ENCODE measurements at places on chromosomes 11 and 22.

- no peak for DNase-seq
These were observed 45.3 kb upstream of the WNT11 start for GRCh38 chr11:76251576-76251975.

- DNase-seq: no peak
These were observed 466.9 kb downstream of the BRD1 start for GRCh38 chr22:49360746-49361145.

DNA sequence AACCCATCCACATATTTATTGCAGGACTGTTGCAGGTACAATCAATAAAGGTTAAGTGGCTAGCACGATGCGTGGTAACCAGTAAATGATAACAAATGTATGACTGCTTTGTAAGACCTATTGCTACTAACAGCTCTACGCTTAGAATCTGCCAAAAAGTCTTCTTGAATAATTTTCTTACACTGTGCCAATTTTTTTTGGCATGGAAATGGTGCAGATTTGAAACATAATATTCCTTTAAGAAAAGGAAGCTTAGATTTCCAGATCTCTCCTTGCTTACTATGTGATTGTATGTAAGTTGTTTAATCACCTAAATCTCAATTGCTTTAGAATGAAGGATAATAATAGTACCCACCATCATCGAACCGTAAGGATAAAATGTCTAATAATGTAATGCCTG, 192.0 kb downstream of the LRRC4C start:
- DNase-seq: no peak

- peak; percentile 10 for DNase-seq
These were observed 825 bp downstream of the FBXO3 start for GRCh38 chr11:33773404-33773986.

GRCh38 chr22:48536541-48537342, 1290.9 kb downstream of the BRD1 start:
- no peak for DNase-seq

GRCh38 chr11:12668166-12668565, 6.1 kb upstream of the TEAD1 start:
- no peak for DNase-seq

GRCh38 chr11:95764267-95764898, 25.2 kb downstream of the FAM76B start:
- no peak for DNase-seq

DNA sequence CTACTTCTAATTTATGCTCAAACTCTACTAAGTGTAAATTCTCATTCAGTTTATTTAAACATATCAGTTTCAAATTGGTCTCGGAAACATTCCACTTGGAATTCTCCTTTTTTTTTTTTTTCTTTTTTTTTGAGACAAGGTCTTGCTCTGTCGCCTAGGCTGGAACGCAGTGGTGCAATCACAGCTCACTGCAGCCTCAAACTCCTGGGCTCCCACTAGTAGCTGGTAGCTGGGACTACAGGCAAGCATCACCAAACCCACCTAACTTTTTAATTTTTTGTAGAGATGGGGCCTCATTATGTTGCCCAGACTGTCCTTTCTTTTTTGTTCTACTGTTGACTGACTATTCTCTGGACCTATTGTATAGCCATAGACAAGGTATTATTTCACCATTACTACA, 33.3 kb upstream of the CCDC81 start:
- DNase-seq: no peak

GRCh38 chr11:118921929-118922744, 3.6 kb downstream of the BCL9L start:
- DNase-seq: no peak

GRCh38 chr11:129319201-129319600, 56.4 kb upstream of the BARX2 start:
- DNase-seq: no peak

- DNase-seq: no peak
These were observed 541.2 kb upstream of the API5 start for GRCh38 chr11:42770444-42771065.

DNA sequence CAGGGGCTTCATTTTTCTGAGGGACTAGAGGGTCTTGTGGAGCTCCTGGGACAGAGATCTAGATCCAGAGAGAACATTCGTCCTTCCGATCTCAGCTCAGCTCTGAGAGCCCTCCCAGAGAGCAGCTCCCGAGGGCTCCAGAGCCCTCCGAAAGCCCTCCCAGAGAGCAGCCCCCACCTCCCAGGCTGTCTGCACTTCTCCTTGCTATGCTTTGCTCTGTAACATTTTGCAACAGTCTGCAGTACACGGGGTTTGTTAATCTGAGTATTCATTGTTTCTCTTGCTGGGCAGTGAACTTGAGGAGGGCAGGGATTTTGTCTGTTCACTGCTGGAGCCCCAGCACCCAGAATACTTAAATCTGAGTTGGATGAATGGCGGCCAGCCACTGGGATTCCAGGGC, 2.6 kb downstream of the GGA1 start:
- DNase-seq: no peak

- no peak for DNase-seq
These were observed 57.2 kb downstream of the PPFIA1 start for GRCh38 chr11:70327717-70328116.

DNA sequence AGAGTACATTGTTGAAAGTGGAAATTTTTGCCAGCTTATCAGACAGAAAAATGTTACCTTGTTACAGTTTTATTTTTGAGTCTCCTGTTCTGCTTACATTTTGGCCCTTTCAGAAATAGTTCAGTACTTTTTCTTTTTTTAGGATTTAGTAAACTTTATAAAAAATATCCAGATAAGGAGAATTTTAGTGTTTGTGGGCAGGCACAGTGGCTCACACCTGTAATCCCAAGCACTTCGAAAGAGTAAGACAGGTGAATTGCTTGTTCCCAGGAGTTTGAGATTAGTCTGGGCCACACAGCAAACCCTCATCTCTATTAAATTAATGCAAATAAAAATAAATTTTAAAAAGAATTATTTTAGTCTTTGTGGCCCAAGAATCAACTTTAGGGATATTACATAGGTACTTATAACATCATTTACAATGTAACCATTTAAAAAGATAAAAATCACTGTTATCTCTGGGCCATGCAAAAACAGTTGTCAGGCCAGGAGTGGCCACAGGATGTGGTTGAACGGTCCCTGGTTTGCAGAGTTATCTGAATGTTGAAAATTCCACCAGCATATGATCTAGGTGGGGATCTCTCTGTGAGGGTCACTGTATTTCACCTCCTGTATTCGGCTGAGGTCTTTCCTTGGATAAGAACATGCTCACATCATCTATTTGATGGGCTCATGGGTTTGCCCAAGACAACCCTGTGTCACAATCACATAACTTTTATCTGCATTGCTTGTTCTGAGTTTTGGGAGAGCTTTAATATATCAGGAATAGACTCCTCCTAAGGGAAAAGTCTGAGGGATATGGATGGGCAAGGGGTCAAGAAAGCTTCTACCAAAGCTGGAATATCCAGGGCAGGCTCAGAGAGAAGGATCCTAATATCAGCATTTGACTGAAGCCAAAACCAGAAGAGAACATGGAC, 91.5 kb downstream of the GGTLC2 start:
- DNase-seq: no peak

DNA sequence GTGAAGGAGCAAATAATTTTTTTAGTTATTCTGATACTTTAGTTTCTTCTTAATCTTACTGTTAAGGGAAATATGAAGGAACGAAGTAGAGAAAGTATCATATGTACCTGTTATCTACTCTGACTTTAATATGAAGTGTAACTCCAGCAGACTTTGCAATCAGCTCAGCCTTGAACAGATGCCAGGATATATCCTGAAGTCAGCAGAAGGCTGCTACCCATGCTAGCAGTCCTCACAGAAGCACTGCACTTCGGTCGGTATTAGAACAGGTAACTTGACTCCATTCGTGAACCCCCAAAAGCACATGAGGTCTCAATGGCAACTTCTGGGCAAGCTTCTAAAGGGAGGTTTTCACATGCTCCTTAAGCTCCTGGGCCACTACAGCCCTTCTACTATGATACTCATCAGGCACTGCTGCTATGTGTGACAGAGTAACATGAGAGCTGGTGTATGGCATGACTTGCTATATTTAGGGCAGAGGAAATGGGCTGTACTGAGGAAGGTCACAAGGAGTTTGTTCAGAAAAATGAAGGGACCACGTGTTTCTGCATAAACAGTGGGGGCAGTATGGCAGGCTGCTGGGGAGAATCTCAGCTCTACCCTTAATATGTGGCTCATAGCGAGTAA, 344.1 kb downstream of the SOX6 start:
- no peak for DNase-seq

GRCh38 chr11:125762445-125762844, 16.2 kb downstream of the PATE2 start:
- no peak for DNase-seq

- DNase-seq: no peak
These were observed 2.2 kb downstream of the SLC3A2 start for GRCh38 chr11:62882788-62883501.

DNA sequence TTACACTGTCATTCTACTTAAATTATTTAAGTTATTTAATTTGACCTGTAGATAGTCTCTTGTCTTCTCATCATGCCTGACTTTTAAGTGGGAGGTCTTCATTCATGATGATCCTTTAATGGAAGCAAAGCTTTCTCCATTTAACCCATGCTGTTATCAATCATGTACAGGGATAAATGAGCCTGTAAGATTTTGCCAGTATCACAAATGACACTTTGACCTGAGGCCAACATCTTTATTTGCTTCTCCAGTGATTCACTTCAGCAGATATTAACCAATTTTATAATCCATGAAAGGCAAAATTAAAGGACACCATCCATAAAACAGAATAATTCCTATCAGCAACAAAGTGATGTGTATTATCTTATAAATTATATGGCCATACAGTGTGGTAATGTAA, 7.7 kb downstream of the CCDC73 start:
- no peak for DNase-seq

- DNase-seq: no peak
These were observed 22.8 kb upstream of the PICK1 start for GRCh38 chr22:38034278-38034882.

DNA sequence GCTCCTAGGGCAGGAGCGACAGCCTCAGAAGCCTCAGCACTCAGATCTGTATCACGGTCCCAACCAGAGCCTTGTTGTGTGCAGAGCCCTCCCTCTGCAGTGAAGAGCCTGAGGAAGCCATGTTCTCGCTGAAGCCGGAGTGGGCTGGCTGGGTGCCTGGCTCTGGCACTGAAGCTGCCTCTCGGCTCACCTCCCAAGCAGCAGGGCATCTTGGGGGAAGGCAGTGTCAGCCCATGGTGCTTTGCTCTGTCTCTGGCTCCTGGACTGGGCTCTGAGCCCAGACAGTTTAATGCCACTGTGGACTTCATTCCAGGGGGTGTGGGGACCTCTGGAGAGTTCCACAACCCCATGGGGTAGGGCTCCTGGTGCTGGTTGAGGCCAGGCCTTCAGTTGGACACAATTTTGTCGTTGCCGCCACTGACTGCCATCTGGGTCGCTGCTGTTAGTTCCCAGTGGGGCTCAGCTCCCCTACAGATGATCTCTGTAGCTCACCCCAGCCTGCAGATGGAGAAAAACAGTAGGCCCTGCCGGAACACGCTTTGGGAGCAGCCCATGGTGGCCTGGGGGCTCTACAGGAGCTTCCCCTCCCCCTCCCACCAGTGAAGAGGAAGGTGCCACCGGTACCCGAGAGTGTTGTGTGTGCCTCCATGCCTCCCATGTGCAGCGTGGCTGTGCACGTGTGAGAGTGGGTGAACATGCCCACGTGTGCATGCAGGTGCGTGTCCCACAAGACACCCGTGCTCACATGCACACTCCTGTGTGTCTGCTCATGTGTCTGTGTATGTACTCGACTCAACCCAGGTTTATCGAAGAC, 86.5 kb upstream of the B3GAT1 start:
- DNase-seq: no peak

DNA sequence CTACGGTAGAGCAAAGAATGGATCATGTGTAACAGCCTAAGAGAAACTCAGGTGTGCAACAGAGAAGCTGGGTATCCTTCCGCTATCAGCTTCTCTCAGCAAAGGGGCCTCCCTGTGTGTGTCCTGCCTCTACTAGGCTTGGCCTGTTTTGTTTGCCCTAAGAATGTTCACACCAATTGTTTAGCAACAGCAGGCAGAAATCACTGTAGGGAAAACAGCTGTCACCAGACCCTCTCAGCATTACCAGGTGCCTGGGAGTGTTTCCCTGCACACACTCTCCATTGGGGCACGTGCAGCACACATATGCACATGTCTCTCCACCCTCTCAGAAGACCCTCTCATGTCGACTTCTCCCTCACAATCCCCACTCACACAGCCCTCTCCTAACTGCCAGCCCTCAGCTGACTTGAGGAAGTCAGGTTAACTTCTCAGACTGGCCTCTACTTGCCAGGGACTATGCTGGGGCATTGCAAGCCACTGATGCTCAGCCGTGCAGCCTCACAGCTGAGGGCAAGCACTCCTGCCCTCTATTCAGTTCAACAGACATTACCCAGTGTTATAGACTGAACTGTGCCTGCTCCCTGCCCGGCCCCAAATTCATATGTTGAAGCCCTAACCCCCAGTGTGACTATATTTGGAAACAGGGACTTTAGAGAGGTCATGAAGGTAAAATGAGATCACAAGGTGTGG, 97.6 kb downstream of the TRIM29 start:
- no peak for DNase-seq

DNA sequence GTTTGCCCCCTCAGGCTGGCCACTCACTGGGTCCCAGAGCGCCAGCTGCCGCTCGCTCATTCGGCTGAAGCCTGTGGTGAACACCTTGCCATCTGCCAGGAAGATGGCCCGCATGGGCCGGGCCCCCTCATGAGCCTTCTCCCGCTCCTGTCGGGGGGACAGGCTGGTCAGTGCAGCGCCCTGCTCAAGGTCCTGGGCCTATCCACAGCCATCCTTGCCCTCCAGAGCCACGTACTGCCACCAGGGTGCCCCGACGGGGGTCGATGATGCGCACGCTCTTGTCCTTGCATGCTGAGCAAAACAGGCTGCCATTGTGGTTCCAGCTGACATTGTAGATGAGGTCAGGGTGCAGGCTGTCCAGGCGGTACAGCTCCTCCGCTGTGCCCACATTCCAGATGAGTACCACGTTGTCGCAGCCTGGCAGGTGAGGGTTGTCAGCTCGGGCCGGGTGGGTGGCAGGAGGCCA, 2.1 kb downstream of the CORO1B start:
- no peak for DNase-seq

GRCh38 chr11:11265994-11266606, 87.0 kb downstream of the CSNK2A3 start:
- DNase-seq: peak; percentile 28

DNA sequence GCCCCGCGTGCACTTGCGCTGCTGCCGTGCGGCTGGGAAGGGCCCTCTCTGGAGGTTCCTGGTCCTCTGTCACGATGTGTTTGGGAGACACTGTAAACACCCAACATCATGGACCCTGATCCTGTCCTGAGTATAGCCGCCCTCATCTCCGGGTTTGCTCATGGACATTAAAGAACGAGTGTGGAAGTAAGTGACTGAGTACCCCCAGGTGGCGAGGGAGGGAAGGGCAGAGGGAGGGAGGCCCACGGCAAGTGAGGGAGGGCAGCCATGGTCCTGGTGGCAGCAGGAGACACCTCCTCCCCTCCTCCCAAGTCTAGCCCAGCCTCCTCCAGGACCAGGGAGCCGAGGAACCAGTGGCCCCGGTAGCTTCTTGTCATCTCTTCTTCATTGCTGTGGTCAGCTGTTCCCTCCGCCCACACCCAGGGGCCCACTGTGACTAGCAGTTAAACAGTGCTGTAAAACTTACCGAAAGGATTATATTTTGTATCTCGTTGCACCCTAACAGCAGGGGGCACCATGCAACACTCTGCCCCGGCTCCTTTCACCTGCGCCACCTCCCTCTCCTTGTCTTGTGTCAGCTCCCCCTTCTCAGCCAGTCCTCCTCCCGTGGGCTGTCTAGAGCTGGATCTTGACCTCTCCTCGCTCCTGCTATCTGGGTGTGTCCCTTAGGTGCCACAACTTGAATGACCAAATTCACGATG, 566.5 kb upstream of the B3GAT1 start:
- DNase-seq: no peak

GRCh38 chr11:69513196-69513595, 31.7 kb downstream of the LINC01488 start:
- no peak for DNase-seq

Data from activated naive CD4-positive, alpha-beta T cell (primary cell).